Activated naive CD4-positive, alpha-beta T cell (primary cell): ENCODE measurements at places on chromosomes 2 and 18.

GRCh38 chr2:105865222-105865913 lies 120.7 kb downstream of the NCK2 start:
- DNase-seq = no peak

DNA sequence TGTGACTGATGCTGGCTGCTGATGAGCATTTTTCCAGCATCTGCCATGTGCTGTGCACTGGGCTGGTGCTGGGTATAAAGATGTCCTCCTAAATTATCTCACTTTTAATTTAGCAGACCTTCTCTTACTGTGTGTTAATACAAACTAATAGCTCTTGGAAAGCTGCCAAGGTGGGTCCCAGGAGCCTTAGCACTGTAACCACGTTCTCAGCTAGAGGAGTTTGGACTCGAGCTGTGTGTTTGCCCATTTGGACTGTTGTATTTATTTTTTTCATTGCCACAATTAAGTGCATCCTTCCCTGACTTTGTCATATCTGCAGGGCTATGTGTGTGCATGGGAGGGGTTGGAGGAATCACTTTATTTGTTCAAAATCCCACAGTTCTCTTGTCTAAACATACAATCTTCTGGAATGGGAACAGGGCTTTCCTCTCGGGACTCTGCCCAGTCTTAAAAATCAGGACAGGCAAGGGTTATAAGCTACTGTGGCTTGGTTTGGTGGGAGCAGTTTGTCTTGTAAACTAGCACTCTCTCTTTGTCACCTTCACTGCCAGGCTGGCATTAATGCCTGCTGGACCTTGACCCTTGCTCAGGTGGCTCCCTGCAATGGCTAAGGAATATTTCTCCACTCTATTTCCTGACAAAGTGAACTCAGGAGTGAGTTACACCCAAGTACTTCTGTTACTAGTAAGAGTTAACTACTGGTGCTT lies 129.7 kb upstream of the MGAT5 start:
- DNase-seq = no peak

- DNase-seq = no peak
Measured at GRCh38 chr2:29139731-29140130, 24.5 kb downstream of the CLIP4 start.

DNA sequence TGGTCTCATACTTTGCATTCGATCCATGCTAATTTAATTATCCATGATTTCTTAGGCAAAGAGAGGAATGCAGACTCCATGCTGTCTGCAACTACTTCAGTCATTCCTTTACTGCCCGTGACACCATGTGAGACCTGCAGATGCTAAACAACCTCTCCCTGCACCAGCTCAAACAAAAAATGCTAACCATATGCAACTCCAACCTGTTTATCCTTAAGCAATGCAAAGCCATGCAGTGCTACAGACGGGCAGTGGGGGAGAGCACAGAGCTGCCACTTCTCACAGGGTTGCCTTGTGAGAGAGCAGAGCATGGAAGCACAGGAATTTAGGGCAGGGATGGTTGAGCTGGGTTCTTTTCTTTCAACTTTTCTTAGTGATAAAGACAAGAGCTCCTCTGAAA lies 74.9 kb upstream of the KLHL14 start:
- DNase-seq = no peak

DNA sequence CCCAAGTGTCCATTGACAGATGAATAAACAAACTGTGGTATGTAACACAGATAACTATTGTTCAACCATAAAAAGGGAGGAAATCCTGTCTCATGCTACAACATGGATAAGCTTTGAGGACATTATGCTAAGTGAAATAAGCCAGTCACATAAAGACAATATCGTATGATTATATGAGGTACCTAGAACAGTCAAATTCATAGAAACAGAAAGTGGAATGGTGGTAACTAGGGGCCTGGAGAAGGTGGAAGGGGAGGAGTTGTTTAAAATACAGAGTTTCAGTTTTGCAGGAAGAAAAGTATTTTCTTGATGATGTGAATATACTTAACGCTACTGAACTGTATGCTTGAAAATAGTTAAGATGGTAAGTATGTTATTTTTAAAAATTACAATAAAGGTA lies 304.6 kb upstream of the CXCR4 start:
- DNase-seq = no peak

DNA sequence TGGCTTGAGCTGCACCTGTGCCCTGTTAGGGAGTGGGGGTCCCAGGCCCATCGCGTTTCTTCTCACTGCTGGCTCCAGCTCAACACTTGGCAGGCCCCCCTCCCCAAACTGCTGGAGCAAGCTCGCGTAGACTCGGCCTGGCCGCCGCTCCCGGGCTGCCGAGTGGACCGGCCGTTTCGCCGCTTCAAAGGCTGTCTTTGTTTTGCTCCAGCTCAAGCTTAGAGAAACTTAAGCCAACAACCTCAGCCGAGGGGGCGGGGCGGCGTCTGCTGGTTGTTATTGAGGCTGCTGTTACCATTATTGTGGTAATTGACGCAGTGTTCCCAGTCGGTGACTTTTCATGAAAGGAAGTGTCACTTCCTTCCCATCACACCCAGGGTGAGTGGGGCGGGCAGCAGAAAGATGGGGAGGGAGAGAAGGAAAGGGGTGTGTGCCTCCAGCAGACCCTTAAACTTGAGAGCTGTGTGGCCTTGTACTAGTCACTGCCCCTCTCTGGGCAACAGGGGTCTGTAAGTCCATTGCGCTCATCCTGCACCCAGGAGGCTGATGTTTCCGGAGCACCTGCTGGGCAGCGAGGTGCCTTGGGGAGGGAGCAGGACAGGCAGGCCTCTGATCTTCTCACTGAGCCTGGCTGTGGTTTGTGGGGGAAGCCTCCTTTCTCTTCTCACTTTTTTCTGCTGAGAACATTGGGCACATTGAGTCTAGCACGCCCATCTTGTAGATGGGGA lies 2.1 kb downstream of the ARID5A start:
- peak; percentile 59 for DNase-seq

GRCh38 chr18:59715445-59715844 lies 18.2 kb upstream of the CCBE1 start:
- DNase-seq = no peak

- DNase-seq = no peak
Measured at GRCh38 chr2:191230174-191230573, 15.0 kb upstream of the MYO1B start.

DNA sequence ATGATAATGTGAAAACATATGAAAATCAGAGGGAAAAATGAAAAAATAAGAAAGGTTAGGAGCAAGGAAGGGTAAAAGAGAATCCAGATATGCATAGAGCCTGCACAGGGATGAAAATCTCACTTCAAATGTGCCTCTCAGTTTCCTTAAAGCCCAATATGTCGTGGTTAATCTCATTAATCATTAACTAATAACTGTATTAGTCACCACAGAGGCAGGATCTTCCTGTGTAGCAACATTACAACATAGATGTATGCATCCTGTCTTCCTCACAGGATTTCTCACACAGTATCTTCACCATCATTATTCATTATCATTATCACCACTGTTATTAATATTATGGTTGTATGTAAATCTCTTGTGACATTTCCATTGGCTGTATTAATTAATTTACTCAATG lies 361.2 kb upstream of the SOX11 start:
- DNase-seq = no peak
